ENCODE measurements at places on chromosomes 5 and 9.

DNA sequence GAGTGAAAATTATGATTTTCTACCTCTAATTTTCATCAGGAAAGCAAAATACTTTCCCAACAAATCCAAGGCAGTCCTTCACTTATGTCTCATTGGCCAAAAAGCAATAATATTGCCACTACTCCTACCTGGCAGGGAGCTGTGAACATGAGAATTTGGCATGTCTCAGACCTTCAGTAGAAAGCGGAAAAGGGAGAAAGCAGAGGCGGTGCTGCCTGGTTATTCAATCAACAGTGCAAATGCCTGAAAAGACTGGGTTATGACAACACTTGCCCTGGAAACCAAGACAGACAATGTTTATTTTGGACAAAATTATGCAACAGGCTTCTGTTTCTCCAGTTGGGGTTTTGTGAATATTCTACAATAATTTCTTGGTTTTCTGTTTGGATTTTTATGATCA lies 194.4 kb downstream of the TAF11L14 start:
- DNase-seq: no peak

DNA sequence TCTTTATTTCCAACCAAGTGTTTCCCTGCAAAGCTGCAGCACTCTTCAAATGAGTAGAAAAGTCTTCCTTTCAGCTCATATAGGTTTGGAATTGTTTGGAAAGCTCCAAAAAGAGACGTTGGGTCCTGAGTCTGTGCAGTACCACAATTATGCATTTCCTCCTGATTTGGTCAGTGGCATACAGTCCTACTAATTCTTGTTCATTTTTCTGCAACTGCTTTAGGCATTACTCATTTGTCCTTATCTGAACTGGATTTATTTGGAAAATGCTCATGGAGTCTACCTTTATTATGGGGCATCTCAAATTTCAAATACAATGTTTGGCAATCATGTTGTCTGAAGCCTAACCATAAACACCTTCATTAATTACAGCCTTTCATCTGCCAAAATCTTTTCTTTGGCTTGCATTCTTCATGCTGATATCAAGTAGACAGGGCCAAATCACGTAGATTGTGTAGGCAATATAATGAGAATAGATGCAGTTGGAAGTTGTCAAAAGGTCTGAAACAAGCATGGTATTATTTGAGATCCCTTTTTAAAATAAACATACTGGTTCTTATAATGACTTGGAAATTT lies 232.8 kb downstream of the TLE1 start:
- no peak for DNase-seq

- DNase-seq: no peak
Measured at GRCh38 chr5:140142856-140143255, 17.1 kb downstream of the IGIP start.

- DNase-seq: no peak
Measured at GRCh38 chr5:171157775-171158174, 151.3 kb upstream of the TLX3 start.

DNA sequence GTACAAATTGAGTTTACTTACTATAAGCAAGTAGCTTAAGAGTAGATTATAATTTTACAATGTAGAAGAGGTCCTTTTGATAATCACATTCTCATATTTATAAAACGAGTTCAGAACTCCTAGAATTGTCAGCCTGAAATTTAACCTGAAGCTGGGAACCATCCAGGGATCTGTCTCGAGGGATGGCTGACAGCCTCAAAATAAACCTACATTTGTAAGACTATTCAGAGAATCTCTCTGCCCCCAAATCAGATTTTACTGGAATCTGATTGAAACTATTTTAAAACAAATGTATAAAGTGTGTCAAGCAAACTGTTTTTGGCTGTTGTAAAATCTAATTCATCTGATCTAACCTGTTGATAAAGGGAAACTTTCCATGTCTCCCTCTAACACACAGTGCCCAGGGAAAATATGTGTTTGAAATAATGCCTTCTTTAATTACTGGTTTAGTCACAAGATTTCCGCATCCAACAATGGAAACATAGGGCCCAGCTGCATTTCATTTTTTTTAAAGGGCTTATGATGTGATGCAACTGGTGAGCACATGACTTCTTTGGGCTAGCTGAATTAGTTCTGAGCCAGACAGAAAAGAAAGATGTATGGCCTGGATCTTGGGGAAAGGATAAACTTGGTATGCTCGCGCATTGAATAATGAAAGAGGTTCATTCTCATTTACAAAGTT lies 30.3 kb downstream of the SLC25A46 start:
- no peak for DNase-seq

GRCh38 chr9:76297721-76298239 lies 96.4 kb downstream of the RFK start:
- DNase-seq: no peak

- no peak for DNase-seq
Measured at GRCh38 chr5:172846249-172846648, 12.2 kb downstream of the ERGIC1 start.

DNA sequence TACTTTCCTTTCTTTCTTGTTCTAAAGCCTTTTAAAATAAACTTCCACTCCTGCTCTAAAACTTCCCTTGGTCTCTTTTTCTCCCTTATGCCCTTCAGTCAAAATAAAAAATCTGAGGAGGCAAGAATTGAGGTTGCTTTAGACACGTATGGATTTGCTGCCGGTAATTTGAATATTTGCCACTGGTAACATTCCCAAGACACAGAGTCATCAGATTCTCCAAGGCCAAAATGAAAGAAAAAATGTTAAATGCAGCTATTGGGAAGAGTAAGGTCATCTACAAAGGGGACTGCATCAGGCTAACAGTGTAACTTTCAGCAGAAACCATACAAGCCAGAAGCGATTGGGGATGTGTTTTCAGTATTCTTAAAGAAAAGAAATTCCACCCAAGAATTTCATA lies 311.1 kb downstream of the CDH18 start:
- no peak for DNase-seq

DNA sequence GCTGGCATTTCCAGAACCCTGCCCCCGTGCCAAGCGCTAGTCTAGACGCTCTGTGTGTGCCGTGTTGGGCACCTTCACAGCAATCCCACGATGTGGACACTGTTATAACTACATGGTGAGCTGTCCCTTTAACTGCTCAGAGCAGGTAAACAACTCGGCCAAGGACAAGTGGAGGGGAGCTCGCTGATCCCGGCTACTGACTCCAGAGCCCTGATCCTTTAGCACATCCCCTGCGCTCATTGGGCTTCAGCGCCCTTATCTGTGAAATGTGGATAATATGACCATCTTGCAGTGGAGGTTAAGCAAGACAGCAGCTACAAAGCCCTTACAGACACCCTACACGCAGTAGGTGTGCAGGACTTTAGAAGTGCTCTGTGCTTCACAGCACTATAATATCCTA lies 16.5 kb downstream of the ORM2 start:
- no peak for DNase-seq

DNA sequence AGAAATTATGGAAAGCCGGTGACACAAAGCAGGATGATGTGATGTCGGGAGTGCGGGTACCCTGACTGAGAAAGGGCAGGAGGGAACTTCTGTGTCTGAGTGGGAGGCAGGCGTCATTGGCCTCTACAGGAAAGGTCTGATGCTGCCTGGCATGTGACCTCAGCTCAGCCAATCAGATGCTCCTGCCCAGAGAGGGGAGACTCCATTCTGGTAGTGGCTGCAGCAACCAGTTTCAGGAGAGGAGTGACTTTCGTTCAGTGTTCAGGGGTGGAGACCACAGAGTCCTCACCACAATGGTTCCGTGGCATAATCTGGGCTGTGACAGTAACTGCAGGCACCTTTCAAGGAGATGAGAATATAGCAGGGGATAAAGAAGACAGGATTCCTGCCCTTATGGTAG lies 6.7 kb upstream of the SFXN1 start:
- no peak for DNase-seq

- no peak for DNase-seq
Measured at GRCh38 chr5:72138943-72139521, 31.8 kb downstream of the MAP1B start.

GRCh38 chr5:119289438-119290044 lies 66.3 kb upstream of the TNFAIP8 start:
- no peak for DNase-seq

GRCh38 chr5:181134259-181134658 lies 3.3 kb upstream of the OR2V1 start:
- no peak for DNase-seq
